Right lung (tissue), 10 donors: ENCODE measurements at places on chromosomes 1 and 21. TPM values are rescaled to one million over a fixed set of nuclear protein-coding genes. Genes with fewer than 3 reads are reported as not detected.

DNA sequence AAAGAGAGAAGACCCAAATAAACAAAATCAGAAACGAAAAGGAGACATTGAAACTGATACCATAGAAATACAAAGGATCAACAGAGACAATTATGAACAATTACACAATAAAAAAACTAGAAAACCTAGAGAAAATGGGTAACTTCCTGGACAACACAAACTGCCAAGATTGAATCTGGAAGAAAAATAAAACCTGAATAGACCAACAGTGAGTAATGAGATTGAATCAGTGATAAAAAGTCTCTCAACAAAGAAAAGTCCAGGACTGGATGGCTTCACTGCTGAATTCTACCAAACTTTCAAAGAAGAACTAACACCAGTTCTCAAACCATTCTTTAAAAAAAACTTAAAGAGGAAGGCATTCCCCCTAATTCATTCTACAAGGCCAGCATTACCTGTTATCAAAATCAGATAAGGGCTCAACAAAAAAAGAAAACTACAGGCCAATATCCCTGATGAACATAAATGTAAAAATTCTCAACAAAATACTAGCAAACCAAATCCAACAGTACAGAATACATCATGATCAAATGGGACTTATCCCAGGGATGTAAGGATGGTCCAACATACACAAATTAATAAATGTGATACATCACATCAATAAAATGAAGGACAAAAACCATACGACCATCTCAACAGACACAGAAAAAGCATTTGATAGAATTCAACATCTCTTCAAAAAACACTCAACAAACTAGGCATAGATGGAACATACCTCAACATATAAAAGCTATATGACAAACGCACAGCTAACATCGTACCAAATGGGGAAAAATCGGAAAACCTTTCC lies 119.9 kb downstream of the ACBD6 start:
- no peak for DNase-seq

DNA sequence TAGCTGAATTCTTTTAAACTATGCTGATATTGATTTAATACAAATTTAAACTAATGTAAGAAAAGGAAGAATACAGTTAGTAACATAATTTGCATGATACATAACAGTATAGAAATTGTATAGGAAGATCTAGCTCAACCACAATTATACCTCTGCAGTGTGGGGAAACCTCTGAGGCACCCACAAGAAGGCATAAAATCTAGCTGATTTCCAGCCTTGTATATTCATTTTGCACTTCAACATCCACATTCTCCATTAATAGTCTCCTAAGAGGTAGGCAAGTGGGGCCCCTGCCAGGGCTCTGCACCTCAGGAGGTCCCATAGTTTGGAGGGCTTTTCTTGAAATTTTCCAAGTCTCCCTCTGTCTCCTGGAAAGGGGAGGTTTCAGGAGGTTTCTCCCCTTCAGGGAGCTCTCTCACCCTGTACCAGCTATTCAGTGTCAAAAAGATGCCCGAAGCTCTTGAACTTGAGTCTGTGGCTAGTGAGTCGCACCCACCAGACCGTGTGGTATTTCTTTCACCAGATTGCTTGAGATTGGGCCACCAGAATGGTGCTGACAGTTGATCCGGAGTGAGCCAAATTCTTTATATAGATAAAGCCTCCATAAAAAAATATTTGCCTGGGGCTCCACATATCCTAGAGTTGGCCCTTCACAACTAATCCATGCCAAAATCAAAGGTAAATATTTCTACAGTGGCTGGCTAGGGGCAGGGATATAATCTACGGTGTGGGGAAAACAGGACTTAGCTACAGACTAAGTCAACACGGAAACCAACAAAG lies 108.2 kb downstream of the TIAM1 start:
- DNase-seq: no peak

DNA sequence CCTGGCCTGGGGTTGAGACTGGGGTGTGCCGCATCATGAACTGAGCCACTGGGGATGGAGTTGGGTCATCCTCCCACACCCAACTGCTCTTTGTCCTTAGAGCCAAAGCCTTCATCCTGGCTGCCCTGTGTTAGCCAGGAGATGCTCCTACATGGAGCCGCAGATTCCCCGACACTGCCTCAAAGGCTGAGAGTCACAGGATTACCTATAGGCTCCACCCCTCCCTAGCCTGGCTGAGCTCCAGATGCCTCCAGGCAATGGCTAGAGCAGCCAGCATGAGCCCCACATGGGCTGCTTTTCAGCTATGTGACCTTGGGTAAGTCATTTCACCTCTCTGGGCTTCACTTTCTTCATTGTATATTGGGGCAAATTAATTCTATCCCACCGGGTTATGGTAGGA lies 119.9 kb upstream of the POU3F1 start:
- DNase-seq: no peak

DNA sequence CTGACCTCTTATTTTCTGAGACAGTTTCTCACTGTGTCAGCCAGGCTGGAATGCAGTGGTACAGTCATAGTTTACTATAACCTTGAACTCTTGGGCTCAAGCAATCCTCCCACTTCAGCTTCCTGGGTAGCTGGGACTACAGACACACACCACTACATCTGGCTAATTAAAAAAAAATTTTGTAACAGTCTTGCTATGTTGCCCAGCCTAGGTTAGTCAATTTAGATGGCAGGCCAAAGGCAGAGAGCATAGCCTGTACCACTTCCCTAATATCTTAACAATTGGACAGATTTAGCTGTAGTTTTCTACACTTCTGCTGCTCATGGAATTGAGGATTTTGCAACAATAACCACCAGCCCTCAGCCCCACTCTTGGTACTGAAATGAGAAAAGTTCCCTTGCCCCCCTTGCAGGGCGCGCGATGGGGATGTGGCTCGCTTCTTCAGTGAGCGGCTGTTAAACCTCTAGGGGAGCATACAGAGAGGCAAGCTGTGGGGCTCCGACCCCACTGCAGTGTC lies 34.9 kb upstream of the PTGFRN start:
- no peak for DNase-seq

DNA sequence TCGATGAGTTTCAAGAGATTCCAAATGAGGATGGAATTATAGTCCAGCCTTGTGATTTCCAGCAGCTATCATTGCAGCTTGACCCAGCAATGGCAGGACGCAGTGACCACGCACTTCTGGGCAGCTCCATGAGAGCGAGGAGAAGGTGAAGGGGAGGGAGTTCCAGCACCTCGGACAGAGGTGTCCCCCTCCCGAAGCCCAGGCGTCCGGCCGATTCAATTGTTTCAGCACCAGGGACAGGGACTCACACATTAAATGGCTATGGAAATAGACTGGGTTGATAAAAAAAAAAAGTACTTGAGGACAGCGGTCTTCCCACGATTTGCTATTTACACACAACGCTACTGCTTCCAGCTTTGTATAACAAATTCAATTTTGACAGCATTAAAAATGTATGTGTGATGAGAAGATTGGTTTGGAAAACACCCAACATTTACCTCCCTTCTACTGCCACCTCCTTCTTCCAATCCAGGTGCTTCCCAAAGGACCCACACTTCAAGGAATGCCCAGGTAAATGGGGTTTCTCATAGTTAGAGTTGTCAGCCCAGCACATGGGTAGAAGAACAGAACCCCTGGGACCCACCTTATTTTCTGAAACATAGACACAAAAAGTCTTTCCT lies 71.8 kb downstream of the DISP3 start:
- DNase-seq: peak; percentile 81

DNA sequence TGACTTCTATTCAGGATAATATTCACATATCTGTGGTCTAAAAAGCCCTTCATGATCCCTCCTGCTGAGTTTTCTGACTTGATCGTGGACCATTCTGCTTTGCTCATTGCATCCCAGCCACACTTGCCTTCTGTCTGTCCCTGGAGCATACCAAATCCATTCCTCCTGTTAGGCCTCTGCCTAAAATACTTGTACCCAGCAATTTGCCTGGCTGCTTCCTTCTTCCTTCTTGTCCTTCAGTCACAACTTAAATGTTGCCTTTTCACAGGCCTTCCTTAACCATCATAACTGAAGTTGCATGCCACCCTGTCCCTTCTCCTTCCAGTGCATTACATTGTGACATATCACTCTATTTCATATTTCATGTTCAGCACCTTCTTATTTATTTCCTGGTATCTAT lies 4.3 kb downstream of the CR2 start:
- DNase-seq: no peak

DNA sequence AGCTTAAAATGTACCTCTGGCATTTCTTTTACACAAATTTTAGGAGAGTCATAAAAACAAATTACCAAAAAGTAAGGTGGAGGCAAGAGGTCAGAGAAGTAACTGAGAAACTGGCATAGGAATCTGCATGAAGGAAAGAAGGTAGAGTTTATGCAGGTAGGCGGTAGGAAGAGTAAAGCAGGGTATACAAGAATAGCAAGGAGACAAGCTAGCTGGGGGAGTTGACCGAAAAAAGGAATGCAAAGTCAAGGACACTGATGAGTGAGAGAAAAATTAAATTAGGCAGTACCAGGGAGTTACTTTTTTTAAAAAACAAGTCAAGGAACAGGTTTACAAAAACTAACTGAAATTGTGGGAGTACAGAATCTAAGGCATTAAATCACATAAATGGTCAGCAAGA lies 56.0 kb downstream of the FOXJ3 start:
- no peak for DNase-seq

- no peak for DNase-seq
Observed at GRCh38 chr1:15188130-15188524, 34.6 kb downstream of the TMEM51 start.

GRCh38 chr1:182563095-182563494 lies 26.0 kb downstream of the RNASEL start:
- no peak for DNase-seq

DNA sequence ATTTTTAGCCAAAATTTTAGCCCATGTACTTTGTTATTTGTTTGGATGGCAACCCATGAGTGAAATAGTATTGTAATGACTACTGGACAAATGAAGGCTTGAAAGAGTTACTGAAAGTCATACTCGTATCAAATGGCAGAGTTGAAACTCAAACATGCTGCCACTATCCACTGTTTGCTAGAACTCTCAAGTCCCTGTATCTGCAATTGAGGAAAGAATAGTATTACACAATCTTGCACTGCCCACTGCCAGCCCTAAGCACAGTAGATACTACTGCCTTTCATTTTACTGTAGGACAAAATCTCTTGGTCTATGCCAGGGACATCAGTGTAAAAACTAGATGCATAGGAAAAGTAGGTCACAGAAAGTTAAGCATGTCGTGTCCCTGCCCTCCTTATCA lies 581.1 kb upstream of the PLXNA2 start:
- DNase-seq: no peak

- DNase-seq: no peak
Observed at GRCh38 chr1:188170935-188171334, 1342.2 kb downstream of the PLA2G4A start.

DNA sequence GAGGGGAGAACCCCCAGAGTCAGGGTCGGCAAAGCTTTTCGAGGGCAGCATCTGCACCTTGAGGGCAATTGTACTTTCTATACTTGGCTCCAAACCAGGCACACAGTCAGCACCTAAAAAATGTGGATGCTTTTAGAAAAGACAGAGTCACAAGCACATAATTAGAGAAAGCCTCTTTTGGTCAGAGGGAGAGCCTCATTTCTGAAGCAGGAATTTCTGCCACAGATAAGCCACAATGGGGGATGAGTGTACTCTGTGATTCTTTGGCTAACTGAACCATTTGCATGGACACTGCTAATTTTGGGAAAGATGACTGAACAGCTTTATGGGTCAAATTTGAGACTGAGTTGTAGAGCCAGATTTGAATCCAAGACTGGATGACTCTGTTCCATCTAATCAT lies 635.7 kb downstream of the KIF26B start:
- DNase-seq: no peak

DNA sequence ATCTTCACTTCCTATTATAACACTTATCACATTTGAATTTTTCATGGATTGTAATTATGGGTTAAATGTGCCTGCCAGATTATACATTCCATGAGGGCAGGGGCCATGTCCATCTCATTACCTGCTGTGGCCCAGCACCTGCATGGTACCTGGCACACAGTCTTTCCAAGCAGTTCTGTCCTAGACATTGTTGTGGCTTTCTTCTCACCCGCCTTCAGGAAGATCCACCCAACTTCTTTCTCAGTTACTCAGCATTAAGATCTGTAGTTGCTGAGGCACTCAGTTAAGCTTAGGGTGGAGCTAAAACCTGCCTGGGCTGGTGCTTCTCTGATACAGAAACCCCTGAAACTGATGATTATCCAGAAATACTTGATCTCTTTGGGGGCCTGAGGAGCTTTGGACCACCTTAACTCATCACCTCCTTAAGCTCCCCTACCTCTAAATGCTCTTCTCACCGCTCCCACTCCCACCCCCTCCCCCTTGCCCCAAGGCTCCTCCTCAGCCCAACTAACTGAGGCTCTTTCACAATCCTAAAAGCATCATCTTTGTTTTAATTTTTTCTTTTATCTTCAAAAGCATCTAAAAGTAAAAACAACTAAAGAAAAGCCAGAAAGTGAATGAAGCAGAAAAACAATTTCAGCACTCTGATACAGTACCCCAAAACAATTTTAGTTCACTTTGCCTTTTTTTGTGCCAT lies 190.6 kb downstream of the FGGY start:
- no peak for DNase-seq

- no peak for DNase-seq
Observed at GRCh38 chr1:232184561-232185530, 445.1 kb downstream of the SIPA1L2 start.

TEX35 gene
- 0.45 TPM for polyA plus RNA-seq

ERICH3 gene
- polyA plus RNA-seq: 0.55 TPM

NBPF4 gene
- not detected for polyA plus RNA-seq

PIK3R3 gene
- polyA plus RNA-seq: 16.4 TPM

CELA3B gene
- not detected for polyA plus RNA-seq

IL20 gene
- not detected for polyA plus RNA-seq

C1orf141 gene
- not detected for polyA plus RNA-seq

CRABP2 gene
- 119 TPM for polyA plus RNA-seq

INSRR gene
- polyA plus RNA-seq: 0.05 TPM

OVAAL gene
- polyA plus RNA-seq: not detected

SKI gene
- 54.9 TPM for polyA plus RNA-seq

CRYBG2 gene
- polyA plus RNA-seq: 0.70 TPM

TNFRSF1B gene
- 16.5 TPM for polyA plus RNA-seq

CFAP45 gene
- 12.7 TPM for polyA plus RNA-seq

SOD1 gene
- polyA plus RNA-seq: 228 TPM

RGS8 gene
- not detected for polyA plus RNA-seq

KRTAP12-2 gene
- not detected for polyA plus RNA-seq

UBE2U gene
- not detected for polyA plus RNA-seq
